ENCODE measurements at places on chromosomes 16 and 17.

DNA sequence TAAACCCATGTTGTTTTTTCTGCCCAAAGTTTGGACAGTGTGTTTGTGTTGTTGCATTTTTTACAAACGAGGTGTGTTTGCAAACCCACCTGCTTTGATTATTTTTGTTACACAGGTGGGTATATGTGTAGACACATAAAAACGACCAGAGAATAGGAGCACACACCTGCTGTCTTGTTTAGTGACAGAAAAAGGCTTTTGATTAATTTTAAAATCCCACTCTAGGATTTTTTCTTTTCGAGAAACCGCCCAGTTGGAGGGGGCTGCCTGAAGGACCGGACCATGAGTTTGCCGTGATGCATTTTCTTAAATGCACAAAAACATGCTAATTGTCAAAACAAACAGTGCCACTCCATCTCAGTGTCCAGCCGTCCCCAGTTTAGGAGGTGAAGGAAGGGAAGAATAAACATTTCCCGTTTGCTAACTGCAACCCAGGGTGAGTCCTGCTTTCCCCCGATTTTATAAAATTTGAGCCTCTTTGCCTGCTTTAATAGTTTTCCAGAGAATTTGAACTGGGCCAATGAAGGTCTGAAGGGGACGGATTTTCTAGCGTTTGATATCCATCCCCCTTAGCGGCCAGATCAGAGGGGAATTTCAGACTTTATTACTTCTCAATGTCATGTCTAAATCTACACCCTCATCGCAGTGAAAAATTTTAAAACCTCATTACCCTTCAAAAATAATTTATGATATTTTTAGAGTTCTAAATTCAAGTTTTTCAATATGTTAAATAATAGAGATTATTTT lies 3.2 kb downstream of the FOXC2 start:
- DNase-seq, result no peak

DNA sequence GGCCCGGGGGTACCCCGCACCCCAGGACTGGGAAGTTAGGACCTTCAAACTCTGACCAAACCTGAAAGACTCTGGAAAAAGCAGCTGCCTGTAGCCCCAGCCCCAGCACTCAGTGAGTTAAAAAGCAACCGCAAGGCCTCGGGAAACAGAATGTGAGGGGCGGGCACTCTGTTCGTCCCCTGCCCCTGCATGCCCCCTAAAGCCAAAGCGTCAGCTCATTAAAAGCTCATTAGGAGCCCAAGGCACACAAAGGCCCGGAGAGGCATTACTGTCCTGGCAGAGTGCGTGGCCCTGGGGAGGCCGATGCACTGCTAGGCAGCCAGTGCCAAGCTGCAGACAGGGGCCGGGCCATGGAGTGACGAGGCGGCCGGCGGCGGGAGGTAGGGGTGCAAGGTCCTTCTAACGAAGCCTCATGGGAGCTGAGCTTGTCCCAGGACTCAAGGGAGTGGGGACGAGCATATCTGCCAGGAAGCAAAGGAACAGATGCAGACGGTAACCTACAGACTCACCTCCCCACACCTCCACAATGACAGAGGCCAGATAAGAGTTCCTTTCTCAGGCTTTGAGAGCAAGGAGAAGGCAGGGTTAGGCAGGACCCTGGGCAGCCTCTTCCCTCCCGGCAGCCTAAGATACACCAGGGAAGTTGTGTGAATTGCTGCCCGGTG lies 116.8 kb downstream of the ENGASE start:
- no peak for DNase-seq

DNA sequence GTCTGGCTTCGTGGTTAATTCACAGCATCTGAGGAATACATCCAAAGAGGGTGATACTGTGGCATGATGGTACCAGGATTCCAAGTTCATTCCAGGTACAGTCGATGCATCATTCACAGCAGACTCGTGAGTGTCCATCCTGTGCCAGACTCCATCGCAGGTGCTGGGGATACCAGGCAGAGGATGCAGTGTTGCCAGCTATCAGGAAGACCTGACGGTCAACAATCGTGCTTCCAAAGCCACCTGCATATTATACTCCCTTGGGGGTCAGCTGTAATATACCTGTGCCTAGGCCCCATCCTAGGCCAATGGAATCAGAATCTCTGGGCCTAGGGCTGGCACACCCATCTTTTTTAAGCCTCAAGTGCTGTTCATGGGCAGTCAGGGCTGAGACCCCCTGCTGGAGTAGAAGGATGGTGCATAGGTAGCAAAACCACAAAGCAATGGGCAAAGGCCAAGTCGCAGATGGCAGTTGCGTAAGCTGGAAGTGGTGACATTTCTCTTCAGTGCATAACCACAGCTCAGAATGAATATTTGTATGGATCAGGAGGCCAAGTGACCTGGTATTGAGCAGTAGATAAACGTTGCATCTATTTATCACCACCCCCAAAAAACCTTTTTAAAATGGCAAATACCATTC lies 42.9 kb upstream of the C16orf78 start:
- DNase-seq, result no peak

DNA sequence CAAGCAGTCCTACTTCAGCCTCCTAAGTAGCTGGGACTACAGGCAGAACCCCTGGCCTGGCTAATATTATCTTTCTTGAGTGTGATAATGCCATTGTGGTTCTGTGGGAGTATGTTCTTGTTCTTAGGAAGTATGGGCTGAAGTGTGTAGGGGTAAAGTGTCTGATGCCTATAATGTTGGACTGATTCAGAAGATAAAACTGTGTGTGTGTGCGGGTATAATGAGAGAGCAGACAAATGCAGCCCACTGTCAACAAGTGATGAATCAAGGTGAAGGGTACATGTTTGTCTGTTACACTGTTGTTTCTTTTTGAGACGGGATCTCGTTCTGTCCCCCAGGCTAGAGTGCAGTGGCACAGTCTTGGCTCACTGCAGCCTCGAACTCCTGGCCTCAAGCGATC lies 127.5 kb downstream of the CLEC16A start:
- no peak for DNase-seq

DNA sequence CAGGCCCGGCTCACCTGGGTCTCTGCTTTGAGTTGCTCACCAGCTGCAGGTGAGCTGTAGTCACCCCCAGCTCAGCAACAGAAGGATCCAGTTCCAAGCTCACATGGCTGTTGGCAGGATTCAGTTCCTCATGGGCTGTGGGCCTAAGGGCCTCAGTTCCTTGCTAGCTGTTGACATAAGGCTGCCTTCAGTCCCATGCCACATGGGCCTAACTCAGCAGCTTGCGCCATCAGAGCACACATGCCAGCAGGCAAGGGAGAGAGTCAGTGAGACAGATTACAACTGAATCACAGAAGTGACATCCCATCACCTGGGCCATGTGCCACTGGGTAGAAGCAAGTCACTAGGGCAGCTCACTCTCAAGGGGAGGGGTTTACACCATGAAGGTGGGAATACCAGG lies 24.7 kb downstream of the PSMD7 start:
- DNase-seq, result no peak

GRCh38 chr16:28585674-28586073 lies 11.2 kb downstream of the SULT1A2 start:
- no peak for DNase-seq

DNA sequence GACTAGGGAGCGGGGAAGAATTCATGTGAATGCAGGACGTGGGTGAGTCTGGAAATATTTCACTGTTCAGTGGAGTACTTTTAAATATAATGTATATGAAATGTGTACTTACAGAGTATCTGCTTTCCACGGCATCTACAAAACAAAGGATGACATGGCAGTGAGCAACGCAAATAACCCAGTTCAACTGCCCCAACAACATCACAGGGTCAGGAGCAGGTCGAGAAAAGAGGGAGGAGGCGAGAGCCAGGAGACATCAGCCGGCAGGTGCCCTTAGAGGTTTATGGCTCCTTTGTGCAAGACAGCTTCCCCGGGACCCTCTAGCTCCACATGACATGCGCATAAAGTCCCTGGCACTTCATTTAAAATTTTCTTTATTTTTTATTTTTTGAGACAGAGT lies 61.1 kb downstream of the PECAM1 start:
- DNase-seq, result no peak

GRCh38 chr16:85728879-85729278 lies 22.0 kb downstream of the C16orf74 start:
- no peak for DNase-seq

Data from GM12892 (cell line).